GM13977 (cell line): ENCODE measurements at places on chromosomes 2 and 18.

DNA sequence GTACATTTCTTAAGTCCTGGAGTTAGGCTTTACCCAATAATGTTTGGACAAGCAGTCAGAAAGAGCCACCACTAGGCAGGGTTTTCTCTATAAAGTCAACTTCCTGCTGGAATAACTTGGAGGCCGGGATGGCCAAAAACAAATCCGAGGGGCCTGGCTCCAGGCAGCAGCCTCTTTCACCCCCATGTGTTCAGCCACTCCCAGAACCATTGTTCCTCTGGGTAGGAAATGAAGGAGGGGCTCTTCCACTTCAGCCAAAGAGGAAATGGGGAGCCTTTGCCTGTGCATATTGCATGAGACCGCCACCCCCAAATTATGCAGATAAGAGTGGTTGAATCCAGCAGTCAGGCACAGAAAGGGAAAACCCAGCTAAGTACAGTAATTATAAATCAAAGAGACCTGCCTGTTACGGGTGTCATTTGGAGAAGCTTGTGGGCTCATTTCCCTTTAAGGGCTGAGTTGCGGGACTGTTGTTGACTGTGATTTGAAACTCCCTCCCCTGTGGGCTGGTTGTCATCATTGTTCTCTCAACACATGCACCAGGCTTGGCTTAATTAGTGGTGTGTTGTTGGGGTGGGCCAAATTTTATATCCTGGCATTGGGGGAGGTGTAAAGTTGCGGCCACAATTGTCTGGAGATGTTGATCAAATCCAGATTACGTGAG is 212.8 kb upstream of the SOX11 start:
- DNase-seq = no peak

- DNase-seq = no peak
Observed at GRCh38 chr18:65983750-65984149, 232.9 kb downstream of the CDH7 start.

- DNase-seq = no peak
Observed at GRCh38 chr18:48893608-48894600, 56.9 kb downstream of the SMAD7 start.

GRCh38 chr2:181594322-181594721 is 62.6 kb downstream of the CERKL start:
- no peak for DNase-seq

GRCh38 chr2:117952701-117953100 is 61.2 kb downstream of the CCDC93 start:
- no peak for DNase-seq

DNA sequence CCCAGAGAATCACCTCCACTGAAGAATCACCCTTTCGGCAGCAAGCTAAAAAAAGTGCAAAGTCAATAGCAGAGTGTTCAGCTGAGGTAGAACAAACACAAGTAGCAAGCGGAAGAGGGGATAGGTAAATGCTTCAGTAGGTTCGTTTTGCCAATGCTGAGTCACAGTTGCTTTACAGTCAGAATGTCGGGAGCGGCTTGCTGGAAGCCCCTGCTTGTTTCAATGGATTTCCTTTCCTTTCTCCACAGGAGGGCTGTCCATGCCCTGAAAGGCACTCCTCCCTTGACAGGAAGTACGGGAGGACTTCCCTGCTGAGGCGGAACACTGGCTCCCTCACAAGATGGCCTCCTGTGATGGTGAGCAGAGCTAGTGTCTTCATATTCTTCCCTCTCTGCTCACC is 146.2 kb upstream of the LYPD1 start:
- no peak for DNase-seq

DNA sequence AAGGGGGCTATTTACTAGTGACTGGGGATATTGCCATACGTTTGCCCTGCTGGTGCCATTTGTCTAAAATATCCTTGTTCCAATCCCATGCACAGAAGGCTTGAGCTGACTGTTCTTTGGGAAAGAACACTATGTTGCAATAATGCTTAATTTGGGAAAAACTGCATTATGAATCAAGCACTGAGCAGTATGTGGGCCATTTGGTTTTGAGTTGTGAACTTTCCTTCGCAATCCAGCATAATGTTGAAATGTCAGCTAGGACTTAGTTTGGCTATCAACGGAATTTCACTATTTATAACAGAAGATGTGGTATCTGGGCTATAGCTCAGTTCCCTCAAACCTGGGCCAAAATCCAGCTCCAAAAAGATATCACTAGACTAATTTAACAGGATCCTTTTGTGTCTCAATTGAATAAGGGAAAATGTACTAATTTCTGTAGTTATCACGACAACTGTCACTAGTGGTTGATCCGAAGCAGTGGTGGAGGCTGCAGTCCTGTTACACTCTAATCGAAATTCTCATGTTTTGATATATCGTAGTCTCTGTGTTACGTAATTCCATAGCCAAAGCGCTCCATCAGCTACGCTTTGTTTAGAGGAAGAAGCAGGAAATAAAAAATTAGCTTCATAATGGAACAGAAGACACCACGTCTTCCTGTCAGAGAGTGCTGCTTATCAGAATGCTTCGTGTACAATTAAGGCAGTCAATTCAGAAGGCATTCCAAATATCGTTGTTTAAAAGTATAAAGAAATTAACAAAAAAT is 686.8 kb upstream of the SALL3 start:
- no peak for DNase-seq

GRCh38 chr2:857937-858336 is 92.7 kb upstream of the SNTG2 start:
- DNase-seq = no peak

DNA sequence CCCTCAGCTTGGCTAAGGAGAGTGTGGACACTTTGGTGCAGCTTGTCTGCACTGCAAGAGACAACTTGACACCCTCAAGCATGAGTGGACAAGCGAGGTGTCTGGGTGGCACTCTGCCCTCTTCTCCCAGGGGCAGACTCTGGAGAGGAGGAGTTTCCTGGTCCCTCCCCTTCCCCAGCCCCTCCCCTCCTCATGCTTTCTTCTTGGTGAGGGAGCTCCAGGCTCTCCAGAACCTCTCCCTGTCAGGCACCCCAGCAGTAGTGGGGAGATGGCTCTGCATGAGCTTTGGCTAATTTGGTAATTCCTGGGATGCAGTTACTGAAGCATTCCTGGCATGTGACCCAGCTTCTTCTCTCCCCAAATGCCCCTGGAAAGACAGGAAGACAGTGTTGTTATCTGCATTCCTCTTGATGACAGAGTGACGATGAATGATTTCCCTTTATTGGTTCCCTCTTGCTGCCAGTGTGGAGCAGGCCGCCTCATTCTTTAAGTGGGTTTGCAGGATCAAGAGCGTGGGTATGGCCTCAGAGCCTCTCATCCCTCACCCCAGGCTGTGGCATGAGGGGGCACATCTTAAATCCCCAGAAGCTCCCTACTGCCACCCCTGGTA is 89.2 kb downstream of the STPG4 start:
- DNase-seq = no peak

GRCh38 chr2:160592993-160593392 is 99.4 kb upstream of the RBMS1 start:
- DNase-seq = no peak

DNA sequence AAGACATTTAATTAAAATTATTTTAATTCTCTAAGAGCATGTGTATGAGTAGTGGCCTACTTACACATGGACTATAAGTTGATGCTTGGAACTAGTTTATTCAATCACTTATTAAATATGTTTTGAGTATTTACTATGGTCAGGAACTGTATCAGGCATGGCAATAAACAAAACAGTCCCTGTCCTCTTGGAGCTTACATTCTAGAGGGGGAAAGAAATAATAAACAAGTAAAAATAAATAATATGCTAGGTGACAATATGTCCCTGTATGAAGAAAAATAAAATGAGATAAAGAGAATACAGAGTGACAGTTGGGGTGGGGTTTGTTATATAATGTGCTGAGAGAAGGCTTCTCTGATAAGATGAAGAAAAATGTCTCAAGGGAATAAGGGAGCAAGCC is 74.5 kb downstream of the MYO3B start:
- DNase-seq = no peak

DNA sequence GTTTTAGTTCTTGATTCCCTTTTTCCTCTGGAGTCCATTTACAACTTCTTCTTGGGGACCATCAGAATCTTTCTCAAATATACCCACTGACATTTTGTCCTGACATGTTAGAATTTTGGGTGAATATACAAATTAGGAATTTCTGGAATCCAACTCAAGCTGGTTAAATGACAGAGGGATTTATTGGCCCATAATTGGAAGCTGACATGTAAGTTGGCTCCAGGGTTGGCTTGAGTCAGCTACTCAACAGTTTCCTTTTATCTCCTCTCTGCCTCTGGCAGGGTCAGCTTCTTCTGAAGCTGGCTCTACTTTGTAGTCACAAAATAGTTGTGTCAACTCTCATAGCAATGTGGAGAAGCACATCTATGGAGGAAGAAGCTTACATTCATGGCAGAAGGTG is 36.6 kb upstream of the PPP1R1C start:
- no peak for DNase-seq

DNA sequence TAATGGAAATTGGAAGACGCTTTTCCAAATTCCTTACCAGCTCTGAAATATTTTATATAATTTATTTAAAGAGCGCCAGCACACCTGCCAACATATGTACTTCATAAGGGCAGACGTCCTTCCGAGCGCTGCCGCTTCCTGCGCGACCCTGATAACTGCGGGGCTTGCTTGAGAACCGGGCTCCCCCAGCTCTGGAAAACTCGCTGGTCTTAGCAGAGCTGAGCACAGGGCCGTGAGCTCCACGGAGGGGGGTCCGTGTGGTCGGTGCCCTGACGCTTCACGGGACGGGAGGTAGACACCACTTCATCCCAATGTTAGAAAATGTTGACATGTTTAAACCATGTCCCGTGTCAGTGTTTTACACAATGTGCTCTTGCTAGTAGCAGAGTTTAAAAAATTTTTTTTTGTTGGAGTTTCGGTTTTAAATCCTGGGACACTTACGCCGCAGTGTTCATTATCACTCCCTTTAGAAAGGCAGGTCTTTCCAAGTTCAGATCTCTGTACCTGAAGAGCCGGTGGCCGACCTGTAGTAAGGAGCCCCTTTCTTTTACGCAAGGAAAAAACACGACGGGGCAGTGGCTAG is 1.6 kb downstream of the NFATC1 start:
- DNase-seq = no peak

DNA sequence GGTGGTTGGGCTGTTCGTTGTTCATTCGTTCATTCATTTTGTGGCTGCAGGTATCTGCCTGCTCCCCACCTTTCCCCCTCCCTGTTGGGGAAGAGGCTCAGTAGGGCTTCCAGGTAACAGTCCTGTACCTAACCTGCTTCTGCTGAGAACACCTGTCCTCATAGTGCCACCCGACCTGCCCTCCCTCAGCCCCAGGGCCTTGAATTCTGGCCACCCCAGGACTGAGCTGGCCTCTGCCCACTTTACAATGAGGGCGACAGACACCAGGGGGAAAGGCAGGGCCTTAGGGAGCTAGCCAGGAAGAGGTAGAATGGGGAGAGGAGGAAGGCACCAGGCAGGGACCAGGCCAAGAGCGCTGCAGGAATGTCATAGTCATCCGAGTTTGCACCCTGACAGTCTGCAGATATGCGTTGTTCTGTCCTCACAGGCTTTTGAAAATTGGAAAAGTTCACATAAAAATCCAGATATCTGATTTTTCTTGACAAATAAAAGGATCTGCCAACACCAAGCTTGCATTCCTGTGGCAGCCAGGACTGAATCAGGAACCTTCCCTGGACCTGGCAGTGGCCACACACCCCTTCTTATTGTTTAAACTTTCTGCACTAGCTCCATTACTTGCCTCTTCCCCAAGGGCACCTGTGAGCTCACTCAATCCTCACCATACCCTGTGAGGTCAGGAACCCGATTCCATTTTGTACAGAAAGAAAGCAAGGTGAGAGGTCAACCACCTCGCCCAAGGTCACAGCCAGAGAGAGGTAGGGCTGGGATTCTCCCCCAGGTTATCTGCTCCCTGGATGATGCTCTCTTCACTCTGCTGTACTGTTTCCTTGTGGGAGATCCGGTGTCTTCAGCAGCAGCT is 35.3 kb upstream of the MRPL33 start:
- no peak for DNase-seq

- DNase-seq = no peak
Observed at GRCh38 chr2:108257757-108258331, 18.1 kb downstream of the SULT1C3 start.

DNA sequence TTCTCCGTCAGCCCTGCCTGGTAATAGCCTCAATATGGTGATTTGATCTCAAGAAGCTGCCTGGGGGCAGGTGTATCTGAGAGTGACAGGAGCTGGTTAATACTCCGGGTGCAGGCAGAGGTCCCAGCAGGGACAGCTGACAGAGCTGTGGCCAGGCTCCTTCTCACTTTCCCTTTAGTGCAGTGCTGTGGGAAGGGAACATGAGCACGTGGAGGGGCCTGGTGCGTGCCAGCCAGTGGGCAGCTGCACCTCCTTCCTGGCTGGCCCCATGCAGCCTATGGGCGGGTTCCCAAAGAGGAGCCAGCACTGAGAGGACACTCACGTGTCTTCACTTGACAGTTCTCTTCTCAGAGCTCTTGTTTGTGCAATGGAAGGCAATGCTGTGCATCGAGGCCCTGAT is 9.1 kb downstream of the CNNM4 start:
- DNase-seq = no peak

DNA sequence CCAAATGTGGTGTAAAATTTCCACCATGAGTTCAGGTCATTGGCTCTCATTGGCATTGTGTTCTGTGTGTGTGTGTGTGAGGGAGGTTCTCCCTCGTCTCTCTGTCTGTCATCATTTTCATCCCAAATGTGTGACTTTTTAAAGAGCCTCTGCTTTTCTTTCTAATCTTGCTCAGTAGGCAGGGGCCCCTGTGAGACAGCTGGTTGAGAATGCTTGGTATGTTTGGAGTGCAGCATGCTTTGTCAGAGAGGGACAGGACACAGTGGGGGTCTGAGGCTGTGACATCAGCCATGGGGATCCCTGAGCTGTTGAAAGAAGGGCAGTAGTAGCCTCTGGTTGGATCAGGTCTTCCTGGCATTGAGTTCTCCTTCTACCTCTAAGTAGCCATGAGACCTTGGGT is 10.6 kb downstream of the PTPRM start:
- no peak for DNase-seq

- DNase-seq = no peak
Observed at GRCh38 chr2:148893906-148894305, 18.9 kb downstream of the KIF5C start.

- no peak for DNase-seq
Observed at GRCh38 chr2:127061375-127062273, 45.3 kb downstream of the BIN1 start.

- DNase-seq = no peak
Observed at GRCh38 chr2:188333751-188334524, 42.3 kb downstream of the GULP1 start.

DNA sequence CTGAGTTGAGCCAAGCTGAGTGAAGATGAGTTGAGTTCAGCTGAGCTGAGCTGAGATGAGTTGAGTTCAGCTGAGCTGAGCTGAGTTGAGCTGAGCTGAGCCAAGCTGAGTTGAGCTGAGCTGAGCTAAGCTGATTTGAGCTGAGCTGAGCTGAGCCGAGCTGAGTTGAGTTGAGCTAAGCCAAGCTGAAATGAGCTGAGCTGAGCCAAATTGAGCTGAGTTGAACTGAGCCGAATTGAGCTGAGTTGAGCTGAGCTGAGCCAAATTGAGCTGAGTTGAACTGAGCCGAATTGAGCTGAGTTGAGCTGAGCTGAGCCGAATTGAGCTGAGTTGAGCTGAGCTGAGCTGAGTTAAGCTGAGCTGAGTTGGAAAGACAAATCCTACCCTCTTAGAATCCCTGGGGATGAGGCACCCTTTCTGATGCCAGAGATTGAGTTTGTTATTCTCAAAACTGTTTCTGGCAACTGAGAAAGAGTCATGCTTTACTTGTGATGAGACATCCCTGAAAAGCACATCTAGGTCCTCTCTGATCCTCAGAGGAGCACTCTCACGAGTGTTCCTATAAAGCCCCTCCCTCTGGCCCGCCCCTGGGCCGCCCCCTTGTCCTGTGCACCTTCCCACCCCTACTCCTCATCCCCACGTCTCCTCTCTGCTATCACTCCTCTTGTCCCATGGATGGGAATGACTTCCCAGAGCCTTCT is 116.5 kb downstream of the MCFD2 start:
- DNase-seq = no peak
